ENCODE measurements at places on chromosomes 7 and 10.

GRCh38 chr7:4775848-4776623 lies 613 bp downstream of the AP5Z1 start:
- no peak for DNase-seq

GRCh38 chr7:47415318-47416212 lies 166.3 kb downstream of the TNS3 start:
- no peak for DNase-seq

- peak; percentile 57 for DNase-seq
Observed at GRCh38 chr10:63713191-63714144, 192.3 kb downstream of the REEP3 start.

DNA sequence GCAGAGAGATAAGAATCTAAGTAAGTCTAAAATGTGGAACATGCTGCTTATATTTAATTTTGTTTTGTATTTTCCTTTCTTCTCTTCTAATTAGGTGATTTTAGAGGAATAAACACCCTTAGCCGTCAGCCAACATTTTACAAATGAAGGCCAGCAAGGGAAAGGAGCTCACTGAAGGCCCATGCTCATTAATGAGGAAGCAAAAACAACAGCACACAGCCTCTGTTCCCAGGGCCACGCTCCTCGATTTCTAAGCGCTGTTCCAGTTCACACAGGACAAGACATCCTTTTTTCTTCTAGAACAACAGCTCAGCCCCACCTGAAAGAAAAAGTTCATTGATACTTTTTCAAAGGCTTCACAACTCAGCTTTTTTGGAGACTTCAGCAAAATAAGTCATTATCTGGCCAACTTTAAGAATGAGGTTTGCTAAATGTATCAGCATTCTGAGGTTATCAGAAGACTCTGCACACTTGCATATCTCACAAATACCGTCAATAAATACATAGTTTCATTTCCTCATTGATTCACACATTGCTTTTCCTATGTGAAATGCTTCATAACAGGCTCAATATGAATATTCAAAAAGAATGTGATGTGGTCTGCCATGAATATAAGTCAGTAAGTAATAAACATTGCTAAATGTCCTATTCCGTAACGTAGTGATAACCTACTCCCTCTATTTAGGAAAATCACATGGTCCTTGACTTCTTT lies 34.8 kb upstream of the SFMBT2 start:
- DNase-seq, result no peak

- DNase-seq, result no peak
Observed at GRCh38 chr10:10914144-10914543, 103.5 kb upstream of the CELF2 start.

- no peak for DNase-seq
Observed at GRCh38 chr7:137962875-137963507, 38.9 kb downstream of the CREB3L2 start.

GRCh38 chr7:95910341-95910740 lies 138.0 kb downstream of the DYNC1I1 start:
- no peak for DNase-seq

- no peak for DNase-seq
Observed at GRCh38 chr10:21034241-21034640, 137.1 kb upstream of the NEBL start.

- DNase-seq, result no peak
Observed at GRCh38 chr7:354597-355470, 64.9 kb downstream of the FOXL3 start.

DNA sequence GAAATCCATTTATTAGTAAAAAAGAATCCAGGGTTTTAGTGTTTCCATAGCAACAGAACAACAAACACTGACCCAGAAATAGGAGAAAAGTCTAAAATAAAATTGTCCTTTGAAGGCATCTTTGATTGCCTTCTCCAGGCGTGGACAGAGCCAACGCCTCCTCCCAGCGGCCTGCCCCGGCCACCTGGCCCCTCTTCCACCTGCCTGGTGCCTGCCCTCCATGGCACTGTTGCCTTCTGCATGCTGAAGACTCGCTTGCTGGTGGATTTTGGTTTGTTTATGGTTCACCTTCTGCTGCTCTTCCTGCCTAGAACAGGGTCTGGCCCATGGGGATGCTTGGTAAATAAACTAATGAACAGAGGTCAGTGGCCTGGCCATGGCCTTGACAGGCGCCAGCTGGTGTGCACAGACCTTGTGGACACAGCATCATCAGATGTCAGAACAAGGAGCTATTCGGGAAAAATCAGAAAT lies 107.4 kb downstream of the DYNC2I1 start:
- no peak for DNase-seq

DNA sequence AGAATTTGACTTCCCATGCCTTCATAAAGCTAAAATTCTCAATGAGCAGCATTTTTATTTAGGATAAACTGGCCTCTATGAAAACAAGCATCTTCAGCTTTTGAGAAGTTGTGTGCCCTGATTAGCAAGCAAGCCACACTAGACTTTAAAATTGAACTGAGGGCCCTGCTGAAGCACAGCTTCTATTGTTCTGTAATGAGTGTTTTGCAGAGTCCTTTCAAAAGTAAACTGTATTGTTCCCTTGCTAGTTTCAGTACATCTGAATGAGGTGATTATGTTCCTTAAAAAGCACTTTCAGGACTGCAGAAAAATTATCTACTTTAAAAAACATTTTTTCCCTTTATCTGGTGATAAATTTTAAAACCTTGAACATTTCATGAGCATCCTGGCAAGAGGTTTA lies 113.3 kb upstream of the PRPS1L1 start:
- no peak for DNase-seq

DNA sequence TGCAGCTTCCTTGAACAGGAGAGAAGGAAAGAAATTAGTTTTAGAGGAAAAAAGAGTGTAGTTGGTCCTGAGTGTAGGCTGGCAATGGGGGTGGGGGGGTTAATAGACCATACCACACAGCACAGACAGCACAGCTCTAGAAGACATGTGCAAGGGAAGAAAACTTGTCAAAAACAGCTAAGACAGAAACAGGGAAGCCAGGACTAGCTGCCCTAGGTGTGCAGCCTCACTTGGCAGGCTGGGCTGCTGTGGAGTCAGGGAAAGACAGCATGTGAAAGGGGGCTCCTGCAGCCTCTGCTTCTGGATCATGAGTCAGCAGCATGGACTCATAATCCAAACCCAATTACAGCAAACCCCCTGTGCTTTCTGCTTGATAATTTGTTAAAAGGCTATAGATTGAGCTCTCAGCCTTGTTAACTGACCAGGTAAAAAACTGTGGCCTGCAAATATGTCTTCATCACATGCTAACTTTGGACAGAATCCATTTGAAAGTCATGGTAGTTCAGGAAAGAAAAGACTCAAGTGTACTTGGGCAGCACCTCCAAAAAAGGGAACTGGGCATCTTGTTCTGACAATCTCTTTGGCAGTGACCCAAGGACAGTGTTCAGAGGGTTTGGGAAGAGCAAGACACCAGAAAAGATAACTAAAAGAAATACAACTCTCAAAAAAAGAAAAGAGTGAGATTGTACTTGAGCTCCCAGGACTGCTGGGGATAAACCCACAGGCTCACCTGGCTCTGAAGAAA lies 142.2 kb upstream of the VWC2 start:
- no peak for DNase-seq

DNA sequence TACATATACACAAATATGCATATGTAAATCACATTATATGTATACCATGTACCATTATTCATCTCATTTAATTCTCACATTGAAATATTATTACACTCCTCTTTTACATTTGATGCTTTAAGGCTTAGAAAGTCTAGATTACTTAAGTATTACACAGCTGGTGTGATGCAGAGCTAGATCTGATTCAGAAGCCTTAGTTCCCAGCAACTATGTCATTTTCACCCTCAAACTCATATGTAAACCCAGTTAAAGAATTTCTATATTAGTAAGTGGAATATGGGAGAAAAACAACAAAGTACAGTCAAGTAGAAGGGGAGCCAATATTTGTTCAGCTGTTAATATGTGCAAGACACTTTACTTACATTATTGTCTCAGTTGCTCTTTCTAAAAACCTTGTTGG lies 74.3 kb upstream of the CSTF2T start:
- no peak for DNase-seq

GRCh38 chr10:132443605-132443982 lies 46.6 kb downstream of the PWWP2B start:
- no peak for DNase-seq

DNA sequence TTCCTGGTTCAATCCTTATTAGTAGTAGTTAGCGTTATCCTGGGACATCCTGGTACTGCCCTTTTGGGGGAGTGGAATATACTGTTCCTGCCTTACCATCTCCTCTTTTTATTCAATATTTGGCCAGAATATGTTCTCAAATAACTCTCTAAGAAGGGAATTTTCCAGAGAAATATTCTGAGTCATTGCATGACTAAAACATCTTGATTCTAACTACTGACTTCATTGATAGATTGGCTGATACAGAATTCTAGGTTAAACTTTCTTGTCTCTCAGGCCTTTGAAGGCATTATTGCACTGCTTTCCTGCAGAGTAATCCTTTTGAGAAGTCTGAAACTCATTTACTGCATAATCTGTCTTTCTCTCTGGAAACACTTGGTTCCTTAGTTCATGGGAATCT lies 275.5 kb upstream of the DGKB start:
- DNase-seq, result no peak

DNA sequence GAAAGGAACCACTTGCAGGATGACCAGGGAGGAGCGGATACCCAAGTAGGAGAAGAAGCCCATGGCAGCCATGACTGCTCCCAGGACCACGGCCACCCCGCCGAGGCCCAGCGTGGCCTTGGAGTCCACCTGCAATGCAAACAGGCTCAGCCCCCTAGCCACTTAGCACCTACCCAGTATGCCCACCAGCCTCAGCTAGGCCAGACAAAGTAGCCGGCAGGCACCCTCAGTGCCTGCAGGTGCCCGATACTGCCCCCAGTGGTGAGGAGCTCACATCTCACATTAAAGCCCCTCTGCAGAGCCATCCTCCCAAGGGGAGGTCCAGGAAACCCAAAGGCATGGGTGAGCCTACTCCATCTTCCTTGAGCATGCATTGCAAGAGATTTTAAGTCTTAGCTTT lies 6.6 kb downstream of the NPC1L1 start:
- DNase-seq, result no peak

Measured in glomerular endothelial cell (primary cell).